SK-MEL-5 (cell line): ENCODE measurements at places on chromosomes 12 and 14.

DNA sequence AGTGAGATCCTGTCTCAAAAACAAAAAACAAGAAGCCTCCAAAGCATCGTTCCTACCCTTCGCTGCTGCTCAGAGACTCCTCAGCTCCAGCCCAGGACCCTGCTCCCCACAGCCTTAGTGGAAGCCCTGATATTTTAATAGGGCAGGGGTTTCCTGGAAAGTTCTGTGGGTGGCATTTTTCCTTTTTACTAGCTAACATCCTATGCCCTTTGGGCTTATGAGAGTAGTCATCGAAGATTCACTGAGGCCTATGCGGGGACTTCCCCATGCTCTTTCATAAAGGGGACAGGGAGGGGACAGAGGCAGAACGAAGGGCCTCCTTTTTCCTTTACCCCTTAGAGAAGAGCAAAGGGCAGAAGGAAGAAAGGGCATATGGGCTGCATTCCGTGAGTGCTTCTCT, 8.3 kb downstream of the LAG3 start:
- no peak for DNase-seq

DNA sequence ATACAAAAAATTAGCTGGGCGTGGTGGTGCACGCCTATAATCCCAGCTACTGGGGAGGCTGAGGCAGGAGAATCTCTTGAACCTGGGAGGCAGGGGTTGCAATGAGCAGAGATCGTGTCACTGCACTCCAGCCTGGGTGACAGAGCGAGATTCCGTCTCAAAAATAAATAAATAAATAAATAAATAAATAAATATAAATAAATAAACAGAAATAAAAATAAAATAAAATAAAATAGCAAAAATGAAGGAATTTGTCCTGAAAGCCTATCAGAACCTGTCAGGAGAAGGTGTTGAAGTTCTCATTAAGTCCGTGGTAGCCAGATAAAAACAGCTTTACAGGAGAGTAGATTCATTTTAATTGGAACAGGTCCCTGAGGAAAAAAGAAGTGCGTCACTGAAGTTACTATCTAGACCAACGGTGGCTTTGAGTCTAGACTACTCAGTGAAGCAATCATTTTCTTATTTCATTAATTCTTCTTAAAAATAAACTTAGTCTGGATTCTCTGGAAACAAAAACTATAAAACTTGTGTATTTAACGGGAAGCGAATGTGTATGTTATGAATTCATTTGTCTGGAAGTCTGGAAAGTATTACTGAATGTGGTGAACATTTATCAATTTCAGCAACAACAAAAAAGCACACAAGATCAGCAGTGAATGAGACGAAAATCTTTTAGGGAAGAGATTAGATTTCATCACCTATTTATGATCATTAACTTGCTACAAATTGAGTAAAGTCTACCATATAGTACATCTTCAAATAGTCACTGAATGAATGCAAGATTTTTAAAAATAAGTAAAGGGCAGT, 248.5 kb upstream of the PDE3A start:
- DNase-seq, result no peak

DNA sequence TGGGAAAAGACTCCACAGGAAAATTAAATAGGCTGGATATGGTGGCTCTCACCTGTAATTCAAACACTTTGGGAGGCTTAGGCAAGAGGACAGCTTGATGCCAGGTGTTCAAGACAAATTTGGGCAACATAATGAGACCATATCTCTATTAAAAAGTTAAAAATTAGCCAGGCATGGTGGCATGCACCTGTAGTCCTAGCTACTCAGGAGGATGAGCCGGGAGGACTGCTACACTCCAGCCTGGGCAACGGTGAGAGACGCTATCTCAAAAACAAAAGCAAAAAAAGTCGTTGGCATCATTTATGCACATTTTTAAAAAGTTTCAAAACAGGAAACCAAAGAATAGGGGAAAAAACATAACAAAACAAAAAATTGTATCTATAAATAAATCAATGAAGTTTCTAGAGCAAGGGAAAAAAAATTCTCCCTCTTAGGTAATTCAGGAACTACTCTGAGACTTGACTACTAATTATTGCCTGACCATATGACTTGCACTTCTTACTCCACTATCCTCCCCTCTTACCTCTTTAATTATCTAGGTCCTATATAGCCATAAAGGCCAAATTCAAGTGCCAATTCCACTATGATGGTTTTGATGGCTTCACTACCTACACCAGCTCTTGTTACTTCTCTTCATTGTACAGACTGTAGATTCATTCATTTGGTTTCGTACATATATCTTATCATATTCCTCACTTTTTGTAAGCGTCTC, 1.6 kb downstream of the METTL3 start:
- DNase-seq, result no peak

GRCh38 chr14:61683108-61683507, 12.2 kb upstream of the HIF1A start:
- DNase-seq, result no peak

DNA sequence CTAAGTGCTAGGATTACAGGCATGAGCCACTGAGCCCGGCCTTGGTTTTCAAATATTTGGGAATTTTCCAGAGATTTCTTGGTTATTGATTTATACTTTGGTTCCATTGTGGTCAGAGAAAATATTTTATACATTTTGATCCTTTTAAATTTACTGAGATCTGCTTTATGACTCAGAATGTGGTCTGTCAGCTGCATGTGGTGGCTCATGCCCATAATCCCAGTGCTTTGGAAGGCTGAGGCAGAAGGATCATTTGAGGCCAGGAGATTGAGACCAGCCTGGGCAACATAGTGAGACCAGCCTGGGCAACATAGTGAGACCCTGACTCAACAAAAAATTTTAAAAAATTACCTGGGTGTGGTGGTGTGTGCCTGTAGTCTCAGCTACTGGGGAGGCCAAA, 49.8 kb downstream of the ADCK1 start:
- no peak for DNase-seq

DNA sequence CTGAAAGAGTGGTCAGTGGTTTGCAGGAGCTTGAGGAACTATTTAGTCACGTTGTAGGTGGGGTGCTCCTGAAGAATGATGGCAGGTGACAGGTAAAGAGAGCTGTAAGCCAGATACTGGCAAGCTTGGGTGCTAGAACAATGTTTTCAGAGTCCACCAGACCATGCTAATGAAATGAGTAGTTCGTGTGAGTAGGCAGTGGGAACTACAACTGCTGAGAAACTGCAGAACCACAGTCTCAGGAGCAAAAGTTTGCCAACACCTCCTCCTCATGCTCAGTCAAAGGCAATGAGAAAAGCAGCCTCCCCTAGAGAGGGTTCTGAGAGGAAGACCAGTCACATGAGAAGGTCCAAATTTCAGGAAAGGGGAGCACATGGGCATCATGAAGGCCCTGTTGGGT, 91.3 kb downstream of the PRKD1 start:
- DNase-seq, result no peak

- no peak for DNase-seq
Observed at GRCh38 chr12:132429946-132430643, 59.9 kb upstream of the FBRSL1 start.

- DNase-seq, result no peak
Observed at GRCh38 chr14:39229222-39229543, 4.5 kb upstream of the MIA2 start.

- no peak for DNase-seq
Observed at GRCh38 chr12:115752156-115752555, 525.3 kb downstream of the MED13L start.

- DNase-seq, result no peak
Observed at GRCh38 chr14:51780741-51781140, 79.7 kb upstream of the GNG2 start.

- no peak for DNase-seq
Observed at GRCh38 chr14:34013721-34014060, 62.8 kb upstream of the EGLN3 start.

DNA sequence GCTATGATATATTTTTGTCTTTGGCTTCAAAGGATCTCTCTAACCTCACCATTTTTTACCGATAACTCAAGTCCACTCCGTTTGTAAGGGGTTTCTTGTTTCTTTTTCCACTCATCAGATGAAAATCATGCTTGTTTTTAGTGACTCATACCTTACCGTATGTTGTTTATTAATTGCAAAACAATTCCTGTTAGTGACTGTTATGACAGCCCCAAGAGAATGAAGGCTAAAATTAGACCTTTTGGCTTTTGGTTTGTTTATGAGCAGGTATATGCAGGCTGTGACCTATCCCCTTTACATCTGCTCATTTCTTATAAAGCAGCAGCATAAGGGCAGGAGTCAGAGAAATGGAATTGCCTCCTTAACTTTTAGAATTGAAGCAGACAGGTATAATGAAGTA, 319.8 kb downstream of the CEP128 start:
- DNase-seq, result no peak

DNA sequence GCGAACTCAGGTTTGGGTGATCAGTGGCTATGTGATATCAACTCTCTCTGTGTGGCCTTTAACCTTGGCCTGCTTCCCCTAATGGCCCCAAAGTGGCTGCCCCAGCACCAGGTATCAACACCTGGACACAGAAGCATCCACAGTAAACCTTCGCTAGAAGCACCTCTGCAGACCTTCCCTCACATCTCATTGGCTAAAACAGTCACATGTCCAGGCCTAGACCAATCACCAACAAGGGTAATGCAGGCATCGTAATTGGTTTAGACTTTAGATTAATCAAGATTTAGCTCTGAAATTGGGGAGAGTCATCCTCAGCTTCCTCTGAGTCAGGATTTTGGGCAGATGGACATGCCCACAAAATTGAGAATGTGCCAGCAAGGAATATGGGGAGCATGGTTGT, 92.5 kb upstream of the MYL2 start:
- DNase-seq, result no peak

GRCh38 chr12:41407232-41407799, 219.2 kb downstream of the PDZRN4 start:
- no peak for DNase-seq

DNA sequence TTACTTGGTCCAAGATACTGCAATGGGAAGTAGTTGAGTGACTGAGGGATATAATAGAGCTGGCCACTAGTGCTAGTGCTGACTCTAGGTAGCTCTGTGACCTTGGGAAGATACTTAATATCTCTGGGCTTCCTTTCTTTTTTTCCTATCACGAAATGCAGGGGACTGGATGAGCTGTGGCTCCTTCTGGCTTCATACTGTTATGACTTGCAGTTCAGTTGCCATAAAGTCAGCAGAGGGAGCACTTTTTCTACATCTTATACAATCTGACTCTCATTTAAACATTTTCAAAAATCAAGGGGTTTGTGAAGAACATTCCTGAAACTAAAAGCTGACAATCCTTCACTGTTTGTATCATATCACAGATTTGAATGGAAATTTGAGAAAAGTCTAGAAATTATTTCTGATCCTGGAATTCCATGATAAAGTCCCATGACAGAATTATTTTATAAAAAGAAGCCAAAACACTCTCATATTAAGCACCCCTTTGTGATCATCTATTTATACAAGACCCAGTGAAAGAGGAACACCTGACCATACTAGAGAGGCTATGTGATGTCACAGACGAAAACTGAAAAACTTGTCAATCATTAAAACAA, 5.3 kb downstream of the BHLHE41 start:
- DNase-seq, result peak; percentile 81

- peak; percentile 71 for DNase-seq
Observed at GRCh38 chr14:50773632-50774541, 57.1 kb downstream of the NIN start.

DNA sequence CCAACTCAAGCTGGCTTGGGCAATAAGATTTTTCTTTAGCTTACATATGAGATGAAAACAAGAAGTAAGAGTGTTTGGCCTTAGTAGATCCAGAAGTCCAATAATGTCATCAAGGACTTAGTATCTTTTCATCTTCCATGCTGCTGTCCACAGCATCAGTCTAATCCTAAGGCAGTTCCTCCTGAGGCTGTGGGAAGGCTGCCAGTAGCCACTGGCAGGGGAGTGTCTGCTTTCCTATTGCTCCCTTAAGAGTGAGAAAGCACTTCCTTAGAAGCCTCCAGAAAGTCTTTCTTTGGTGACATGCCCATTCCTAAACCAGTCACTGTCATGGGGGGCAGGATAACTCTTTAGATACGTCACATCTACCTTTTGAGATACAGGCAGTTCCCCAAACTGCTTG, 317.7 kb downstream of the BMP4 start:
- no peak for DNase-seq

DNA sequence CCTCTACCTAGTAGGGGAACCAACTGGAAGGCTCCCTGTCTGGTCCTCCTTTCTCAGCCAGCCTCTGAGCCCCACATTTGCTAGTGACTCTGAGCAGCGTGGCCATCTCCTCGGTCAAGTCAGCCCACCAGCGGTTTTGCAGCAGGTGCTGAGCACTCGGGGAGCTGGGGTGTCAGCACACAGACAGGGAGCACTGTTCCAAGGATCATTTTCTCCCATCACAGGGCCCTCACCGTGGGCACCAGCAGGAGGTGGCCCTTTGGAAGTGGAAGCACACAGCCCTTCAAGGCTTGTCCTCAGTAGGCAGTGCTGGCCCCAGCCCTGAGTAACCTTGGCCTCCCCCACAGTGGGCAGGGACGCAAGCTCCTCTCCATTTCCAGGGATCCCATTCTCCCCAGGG, 24.1 kb upstream of the EML1 start:
- DNase-seq, result no peak
